Gastrocnemius medialis (tissue), 4 donors: ENCODE measurements at places on chromosomes 16 and 17. TPM values are rescaled to one million over a fixed set of nuclear protein-coding genes. Genes with fewer than 3 reads are reported as not detected.

GRCh38 chr17:1377334-1377733, 22.7 kb downstream of the YWHAE start:
- no peak for DNase-seq
- no peaks in the 10 kb centered on the region for H3K27me3 ChIP-seq
- H3K36me3 ChIP-seq = no peaks in the 10 kb centered on the region
- H3K4me3 ChIP-seq = no peak overlapping the region

GRCh38 chr17:64698725-64699124, 36.6 kb upstream of the SMURF2 start:
- H3K36me3 ChIP-seq = no peaks in the 10 kb centered on the region
- DNase-seq = no peak

GRCh38 chr16:70437582-70438557, 1.0 kb downstream of the ST3GAL2 start:
- H3K4me3 ChIP-seq = peak overlapping the region; percentile 75
- peak overlapping the region; percentile 78 for H3K27ac ChIP-seq
- peaks cover 60% of the 10 kb centered on the region for H3K4me1 ChIP-seq
- DNase-seq = no peak

GRCh38 chr17:70028978-70029767, 45.9 kb upstream of the KCNJ16 start:
- no peak for DNase-seq
- no peak overlapping the region for H3K27ac ChIP-seq
- no peak overlapping the region for H3K4me3 ChIP-seq
- H3K36me3 ChIP-seq = no peaks in the 10 kb centered on the region
- peaks cover 15% of the 10 kb centered on the region for H3K4me1 ChIP-seq

DNA sequence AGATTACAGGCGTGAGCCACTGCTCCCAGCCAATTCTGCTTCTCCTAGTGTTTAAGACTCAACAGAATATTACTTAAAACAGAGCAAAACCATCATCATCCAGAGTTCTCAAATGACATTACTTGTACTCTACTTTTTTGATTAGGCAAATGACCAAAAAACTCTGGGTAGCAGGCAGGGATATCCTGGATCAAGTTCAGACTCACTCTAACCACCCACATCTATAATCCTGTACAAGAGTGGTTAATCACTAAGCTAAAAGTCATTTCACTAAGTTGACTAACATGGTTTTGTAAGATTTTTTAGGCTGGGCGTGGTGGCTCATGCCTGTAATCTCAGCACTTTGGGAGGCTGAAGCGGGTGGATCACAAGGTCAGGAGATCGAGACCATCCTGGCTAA, 6.8 kb downstream of the NAE1 start:
- no peaks in the 10 kb centered on the region for H3K36me3 ChIP-seq
- H3K4me3 ChIP-seq = no peak overlapping the region
- no peak for DNase-seq
- no peaks in the 10 kb centered on the region for H3K27me3 ChIP-seq
- no peak overlapping the region for H3K27ac ChIP-seq

- H3K4me3 ChIP-seq = no peak overlapping the region
- no peaks in the 10 kb centered on the region for H3K27me3 ChIP-seq
- DNase-seq = no peak
- H3K36me3 ChIP-seq = no peaks in the 10 kb centered on the region
- H3K4me1 ChIP-seq = no peaks in the 10 kb centered on the region
Observed at GRCh38 chr17:52477824-52478699, 319.5 kb upstream of the CA10 start.

DNA sequence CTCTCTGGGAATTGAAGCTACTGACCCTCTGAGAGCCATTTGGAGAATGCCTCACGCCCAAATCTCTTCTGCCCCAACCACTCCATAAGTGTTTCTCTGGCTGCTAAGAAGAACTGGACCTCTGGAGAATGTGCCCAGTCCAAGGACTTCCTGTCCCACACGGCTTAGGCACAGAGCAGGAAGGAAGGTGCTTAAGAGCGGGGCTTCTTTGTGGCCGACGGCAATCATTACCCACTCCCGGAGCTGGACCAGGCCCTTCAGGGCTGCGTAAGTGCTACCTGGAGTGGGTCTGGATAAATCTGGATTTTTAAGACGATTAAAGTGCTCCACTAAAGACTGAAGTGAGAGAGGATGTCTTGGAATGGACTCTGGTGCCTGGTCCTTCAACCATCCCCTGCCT, 1.8 kb downstream of the CCDC42 start:
- peaks cover 10% of the 10 kb centered on the region for H3K4me1 ChIP-seq
- no peaks in the 10 kb centered on the region for H3K36me3 ChIP-seq
- no peak overlapping the region for H3K27ac ChIP-seq
- DNase-seq = no peak

DNA sequence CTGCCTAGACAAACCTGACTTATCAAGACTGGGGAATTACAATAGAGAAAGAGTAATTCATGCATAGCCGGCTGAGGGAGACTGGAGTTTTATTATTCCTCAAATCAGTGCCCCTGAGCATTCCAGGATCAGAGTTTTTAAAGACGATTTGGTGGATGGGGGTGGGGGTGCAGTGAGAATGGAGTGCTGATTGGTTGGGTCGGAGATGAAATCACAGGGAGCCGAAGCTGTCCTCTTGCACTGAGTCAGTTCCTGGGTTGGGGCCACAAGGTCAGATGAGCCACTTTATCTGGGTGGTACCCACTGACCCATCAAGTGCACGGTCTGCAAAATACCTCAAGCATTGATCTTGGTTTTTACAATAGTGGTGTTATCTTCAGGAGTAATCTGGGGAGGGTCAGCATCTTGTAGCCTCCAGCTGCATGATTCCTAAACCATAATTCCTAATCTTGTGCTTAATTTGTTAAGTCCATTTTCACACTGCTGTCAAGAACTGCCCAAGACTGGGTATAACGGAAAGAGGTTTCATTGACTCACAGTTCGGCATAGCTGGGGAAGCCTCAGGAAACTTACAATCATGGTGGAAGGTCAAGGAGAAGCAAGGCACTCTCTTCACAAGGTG, 69.6 kb downstream of the MARF1 start:
- no peak overlapping the region for H3K27ac ChIP-seq
- no peak for DNase-seq
- no peaks in the 10 kb centered on the region for H3K27me3 ChIP-seq

- no peak for DNase-seq
- H3K27me3 ChIP-seq = no peaks in the 10 kb centered on the region
- H3K27ac ChIP-seq = no peak overlapping the region
- no peaks in the 10 kb centered on the region for H3K4me1 ChIP-seq
- no peak overlapping the region for H3K4me3 ChIP-seq
- no peaks in the 10 kb centered on the region for H3K36me3 ChIP-seq
Observed at GRCh38 chr16:5451641-5452040, 354.0 kb upstream of the EEF2KMT start.

DNA sequence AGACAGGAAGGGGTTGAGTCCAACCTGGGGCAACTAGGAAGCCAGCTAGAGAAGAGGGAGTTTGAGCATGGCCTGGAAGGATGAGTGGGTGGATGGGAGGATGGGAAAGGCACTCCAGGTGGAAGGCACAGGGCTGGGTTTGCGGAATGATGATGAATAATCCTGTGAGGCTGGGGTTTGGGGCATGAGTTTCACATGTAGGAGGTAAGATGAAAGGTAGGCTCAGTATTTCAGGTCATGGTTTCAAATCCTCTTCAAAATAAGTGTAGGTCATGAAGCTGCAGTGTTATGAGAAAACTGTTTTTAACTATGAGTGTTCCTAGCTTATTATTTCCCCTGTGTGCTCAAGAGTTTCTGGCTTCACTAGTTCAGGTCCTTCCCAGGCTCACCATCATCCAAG, 130.3 kb downstream of the SKAP1 start:
- peaks cover 8% of the 10 kb centered on the region for H3K4me1 ChIP-seq
- no peak for DNase-seq
- no peak overlapping the region for H3K4me3 ChIP-seq

DNA sequence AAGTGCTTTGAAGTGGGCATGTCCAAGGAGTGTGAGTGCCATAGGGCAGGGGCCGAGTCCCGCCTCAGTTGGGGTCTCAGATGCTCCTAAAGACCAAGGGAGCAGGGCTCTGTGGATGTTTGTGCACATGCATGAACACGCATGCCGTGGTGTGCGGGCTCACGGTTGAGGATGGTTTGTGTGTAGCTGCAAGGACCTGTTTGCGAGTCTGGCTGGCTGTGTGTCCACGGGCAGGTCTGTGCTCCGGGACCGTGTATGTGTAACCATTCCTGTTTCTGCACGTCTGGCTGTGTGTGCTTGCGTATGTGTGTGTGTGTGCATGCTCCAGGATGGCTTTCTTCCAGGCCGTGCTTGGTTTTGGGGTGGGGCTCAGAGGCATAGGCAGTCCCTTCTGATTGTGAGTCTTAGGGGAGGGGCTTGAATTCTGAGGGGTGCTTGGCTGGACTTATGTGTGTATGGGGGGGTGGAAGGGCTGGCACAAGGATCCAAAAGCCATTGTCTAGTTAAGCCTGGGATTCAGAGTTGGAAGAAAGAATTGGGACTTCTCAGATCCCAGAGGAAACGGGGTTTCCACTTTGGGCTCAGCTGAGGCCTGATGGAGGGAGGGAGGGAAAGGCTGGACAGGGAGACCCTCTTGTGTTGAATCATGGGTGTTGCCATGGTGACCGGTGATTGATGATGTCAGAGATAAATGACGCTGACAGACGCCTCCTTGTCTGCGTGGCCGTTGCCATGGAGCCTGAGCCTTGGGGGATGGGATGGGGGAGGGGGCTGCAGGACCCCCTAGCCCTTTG, 14.4 kb downstream of the GJD3 start:
- H3K36me3 ChIP-seq = no peaks in the 10 kb centered on the region
- DNase-seq = no peak
- H3K4me3 ChIP-seq = no peak overlapping the region
- peak overlapping the region; percentile 96 for H3K27ac ChIP-seq
- H3K4me1 ChIP-seq = peaks cover 68% of the 10 kb centered on the region

DNA sequence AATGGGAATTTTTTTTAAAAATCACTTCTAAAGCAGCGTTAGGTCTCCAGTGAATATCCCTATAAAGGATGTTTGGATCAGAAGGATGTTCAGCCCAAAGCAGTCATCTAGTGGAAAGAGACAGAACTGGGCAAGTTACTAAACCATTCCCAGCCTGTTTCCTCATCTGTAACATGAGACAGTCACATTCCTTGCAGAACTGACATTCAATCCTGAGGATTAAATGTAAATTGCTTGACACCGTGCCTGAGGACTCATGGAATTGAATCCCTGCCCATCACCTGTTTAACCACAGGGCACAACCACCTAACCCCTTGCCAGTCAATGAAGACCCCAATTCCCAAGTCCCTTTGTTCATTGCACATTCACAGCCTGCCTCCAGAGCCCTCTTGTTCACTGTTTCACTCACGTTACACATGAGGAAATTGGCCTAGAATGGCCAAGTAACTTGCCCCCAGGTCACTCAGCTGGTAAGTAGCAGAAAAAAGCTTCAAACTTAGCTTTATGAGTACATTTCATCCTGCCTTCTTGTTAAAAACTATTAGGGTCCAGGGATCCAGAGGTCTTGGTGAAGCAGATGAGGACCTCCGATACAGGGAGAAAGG, 1.4 kb downstream of the CMTM2 start:
- peak overlapping the region; percentile 33 for H3K27ac ChIP-seq
- peaks cover 27% of the 10 kb centered on the region for H3K4me1 ChIP-seq
- peaks cover 13% of the 10 kb centered on the region for H3K27me3 ChIP-seq
- no peaks in the 10 kb centered on the region for H3K36me3 ChIP-seq

DNA sequence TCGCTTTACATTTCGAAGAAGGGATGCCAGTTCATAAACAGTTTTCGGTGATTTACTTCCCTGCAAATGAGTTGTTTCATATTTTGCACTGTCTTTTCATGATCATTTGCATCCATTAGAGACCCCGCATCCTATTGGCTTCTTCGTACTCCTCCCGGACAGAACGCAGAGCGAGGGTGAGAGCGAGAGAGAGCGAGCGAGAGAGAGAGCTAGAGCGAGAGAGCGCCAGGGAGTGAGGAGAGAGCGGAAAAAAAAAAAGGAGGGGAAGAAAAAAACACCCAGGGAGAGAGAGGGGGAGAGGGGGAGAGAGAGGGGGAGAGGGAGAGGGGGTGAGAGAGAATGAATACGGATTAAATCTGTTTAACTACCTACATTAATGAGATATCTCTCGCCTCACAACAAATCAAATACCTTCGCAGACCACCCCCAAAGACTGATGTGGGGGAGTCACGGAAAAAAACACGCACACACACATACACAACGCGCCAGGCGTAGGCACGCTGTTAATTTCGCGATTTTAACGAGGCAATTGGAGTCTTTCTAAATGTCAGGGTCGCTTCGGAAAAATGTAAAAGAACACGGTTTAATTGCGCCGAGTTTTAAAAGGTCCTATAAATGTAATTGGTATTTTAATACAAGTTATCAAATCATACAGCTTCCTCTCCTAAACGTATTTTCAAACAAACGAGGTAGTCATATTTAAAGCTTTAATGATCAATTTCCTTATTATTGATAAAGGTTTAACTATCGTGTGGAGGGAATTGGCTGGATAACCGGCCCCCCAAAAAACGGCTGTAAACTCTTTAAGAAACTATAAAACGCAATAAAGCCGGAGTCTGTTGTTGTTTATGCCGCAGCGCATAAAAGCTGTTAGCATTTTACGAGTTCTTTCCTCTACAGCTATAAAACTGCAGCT, at the start of gene HOXB8:
TSS of gene HOXB8 (minus strand) at position 246 of the 916 bp plus-strand sequence. CDS start 588 bp downstream, outside the sequence.
- H3K4me3 ChIP-seq = peak within 1 kb of the TSS; percentile 17
- DNase-seq = no peak
- peaks cover 97% of the 10 kb centered on the region for H3K27me3 ChIP-seq
- no peak within 1 kb of the TSS for H3K27ac ChIP-seq

DNA sequence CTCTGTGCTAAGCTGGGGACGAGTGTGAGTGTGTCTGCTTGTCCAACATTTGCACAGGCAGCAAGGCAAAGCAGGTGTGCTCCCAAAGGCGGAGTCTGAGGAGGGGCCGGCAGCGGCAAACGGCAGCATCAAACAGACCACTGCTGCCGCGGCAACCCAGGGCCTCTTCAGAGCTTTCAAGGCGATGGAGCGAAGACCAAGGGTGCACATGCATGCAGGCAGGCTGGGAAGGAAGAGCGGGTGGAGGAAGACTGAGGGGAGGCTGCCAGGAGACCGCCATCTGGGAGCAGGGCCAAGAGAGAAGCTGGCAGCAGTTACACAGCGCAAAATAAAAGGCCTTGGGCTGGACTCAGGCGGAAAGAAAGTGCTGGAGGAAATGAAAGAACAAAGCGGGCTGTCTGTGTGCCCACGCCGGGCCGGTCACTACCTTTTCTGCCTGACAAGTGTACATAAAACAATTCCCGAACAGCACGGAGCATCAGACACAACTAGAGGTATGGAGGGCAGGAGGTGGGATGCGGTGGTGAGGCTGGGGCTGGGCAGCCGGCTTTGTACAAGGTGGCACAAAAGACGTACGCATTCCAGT, 8.5 kb downstream of the TIMM22 start:
- H3K36me3 ChIP-seq = no peaks in the 10 kb centered on the region
- peaks cover 63% of the 10 kb centered on the region for H3K4me1 ChIP-seq
- peak overlapping the region; percentile 69 for H3K27ac ChIP-seq

The COL1A1 gene
- total RNA-seq = 9.5 TPM

The SCNN1G gene
- total RNA-seq = not detected

The CNGB1 gene
- not detected for total RNA-seq

The ZDHHC1 gene
- total RNA-seq = 8.3 TPM
